Stimulated activated CD8-positive, alpha-beta memory T cell treated with anti-CD3 and anti-CD28 coated beads, Interleukin-7, amount 100 ng/mL, for 24 hours (primary cell): ENCODE measurements at places on chromosomes 5 and 9.

GRCh38 chr5:57939771-57940170 is 457.2 kb upstream of the ACTBL2 start:
- no peak for DNase-seq

DNA sequence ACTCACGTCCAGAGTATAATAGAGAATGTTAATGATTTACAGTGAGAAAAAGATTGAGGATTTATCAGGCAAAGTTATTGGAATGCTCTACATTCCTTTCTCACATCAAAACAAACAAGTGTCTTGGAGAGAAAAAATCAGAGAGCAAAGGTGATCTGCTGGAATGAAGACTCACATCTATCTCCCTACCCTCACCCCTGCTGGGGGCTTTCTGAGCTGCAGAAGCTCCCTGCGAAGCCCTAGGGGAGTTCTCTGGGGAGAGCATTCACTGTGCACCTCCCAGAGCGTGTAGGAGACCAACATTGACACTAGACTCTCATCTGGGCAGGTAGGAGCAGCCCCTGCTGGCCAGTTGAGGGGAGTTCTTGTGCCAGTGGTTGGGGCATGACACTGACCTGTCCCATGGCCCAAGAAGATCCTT is 76.6 kb upstream of the ADAMTS16 start:
- no peak for DNase-seq

DNA sequence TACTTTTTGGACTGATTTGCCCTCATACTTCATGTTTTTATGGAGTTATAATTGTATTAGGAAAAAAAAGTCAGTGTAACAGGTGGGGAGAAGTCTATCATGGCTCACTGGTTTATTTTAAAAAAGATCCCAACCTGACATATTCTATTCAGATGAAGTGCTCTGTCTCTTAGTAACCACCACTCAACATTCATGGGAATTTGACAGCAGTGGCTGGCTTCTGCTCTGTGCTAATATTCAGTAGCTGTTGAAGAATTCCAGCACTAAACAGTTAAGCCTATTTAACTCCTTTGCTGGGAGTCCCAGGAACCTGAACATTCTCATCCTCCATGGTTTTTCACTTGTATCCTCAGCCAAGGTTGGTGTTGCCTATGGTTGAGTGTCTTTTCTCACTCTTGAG is 23.1 kb downstream of the CMYA5 start:
- DNase-seq, result no peak

- no peak for DNase-seq
These were observed 28.4 kb downstream of the NR2F1 start for GRCh38 chr5:93611273-93611975.

DNA sequence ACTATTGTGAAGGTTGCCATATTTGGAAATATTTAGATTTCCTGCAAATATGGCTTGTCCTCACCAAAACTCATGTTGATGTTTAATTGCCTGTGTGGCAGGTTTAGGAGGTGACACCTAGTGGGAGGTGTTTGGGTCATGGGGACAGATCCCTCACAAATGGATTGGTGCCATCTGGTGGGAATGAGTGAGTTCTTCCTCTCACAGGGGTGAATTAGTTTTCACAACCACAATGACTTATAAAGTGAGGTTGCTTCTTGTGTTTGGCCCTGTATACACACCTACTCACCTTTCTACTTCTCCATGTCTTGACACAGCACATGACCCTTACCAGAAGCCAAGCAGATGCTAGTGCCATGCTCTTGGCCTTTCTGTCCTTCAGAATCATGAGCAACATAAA is 41.1 kb downstream of the ISOC1 start:
- DNase-seq, result no peak

DNA sequence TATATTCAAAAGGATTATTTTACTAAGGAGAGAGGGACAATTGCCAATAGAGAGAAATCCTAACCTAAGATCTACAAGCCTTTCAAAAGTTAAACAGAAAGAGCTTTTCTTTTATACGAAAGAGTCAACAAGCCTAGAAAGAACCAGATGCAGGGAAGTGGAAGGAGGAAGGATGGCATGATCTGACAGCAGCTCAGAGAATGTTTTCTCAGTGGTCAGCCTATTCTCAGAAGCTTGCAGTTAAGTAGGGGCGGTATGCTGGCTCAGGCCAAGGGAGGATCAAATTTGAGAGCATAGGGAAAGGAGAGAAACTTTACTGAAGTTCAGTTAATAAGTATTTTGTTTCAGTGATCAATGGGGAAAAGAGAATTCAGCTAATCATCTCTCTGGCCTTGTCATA is 88.0 kb upstream of the FTMT start:
- no peak for DNase-seq

- no peak for DNase-seq
These were observed 218.6 kb downstream of the LURAP1L start for GRCh38 chr9:12993466-12993865.

- no peak for DNase-seq
These were observed 4.8 kb downstream of the LHX2 start for GRCh38 chr9:124016175-124017050.
